ENCODE measurements at places on chromosomes 6 and 20.

GRCh38 chr6:16583144-16583762, 178.0 kb downstream of the ATXN1 start:
- no peak for DNase-seq

- no peak for DNase-seq
These were observed 29.4 kb downstream of the RIPOR2 start for GRCh38 chr6:24906314-24906713.

DNA sequence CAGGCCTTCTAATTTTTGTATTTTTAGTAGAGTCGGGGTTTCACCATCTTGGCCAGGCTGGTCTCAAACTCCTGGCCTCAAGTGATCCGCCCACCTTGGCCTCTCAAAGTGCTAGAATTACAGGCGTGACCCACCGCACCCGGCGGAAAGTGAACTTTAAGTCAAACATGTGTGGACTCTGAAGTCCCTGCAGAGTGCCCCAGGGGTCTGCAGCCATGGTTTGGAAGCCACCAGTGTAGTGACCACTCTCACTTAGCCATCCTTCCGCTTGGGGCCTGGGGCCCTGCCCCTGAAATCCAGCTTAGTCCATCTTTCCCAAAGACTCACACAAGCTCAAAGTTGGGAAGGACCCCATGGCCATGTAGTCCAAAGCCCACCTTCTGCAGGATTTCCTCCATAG, 164.5 kb downstream of the GRM4 start:
- DNase-seq, result no peak

GRCh38 chr6:46443623-46444022, 47.6 kb downstream of the RCAN2 start:
- DNase-seq, result no peak

- DNase-seq, result peak; percentile 41
These were observed 864.2 kb downstream of the KIF16B start for GRCh38 chr20:15708984-15709598.

GRCh38 chr20:2394411-2395055, 13.8 kb downstream of the TGM6 start:
- DNase-seq, result no peak

- no peak for DNase-seq
These were observed 93.2 kb upstream of the AKIRIN2 start for GRCh38 chr6:87794922-87795885.

GRCh38 chr6:163098827-163099479, 315.6 kb upstream of the QKI start:
- no peak for DNase-seq

All from activated CD4-positive, alpha-beta T cell treated with anti-CD3 and anti-CD28 coated beads, Interleukin-2, amount 10 ng/mL, durations not matched to agents 7 days and 5 days (primary cell).